ENCODE measurements at places on chromosomes 7 and 10. TPM values are rescaled to one million over a fixed set of nuclear protein-coding genes. Genes with fewer than 3 reads are reported as not detected.

The PNLIP gene
- not detected for total RNA-seq

DNA sequence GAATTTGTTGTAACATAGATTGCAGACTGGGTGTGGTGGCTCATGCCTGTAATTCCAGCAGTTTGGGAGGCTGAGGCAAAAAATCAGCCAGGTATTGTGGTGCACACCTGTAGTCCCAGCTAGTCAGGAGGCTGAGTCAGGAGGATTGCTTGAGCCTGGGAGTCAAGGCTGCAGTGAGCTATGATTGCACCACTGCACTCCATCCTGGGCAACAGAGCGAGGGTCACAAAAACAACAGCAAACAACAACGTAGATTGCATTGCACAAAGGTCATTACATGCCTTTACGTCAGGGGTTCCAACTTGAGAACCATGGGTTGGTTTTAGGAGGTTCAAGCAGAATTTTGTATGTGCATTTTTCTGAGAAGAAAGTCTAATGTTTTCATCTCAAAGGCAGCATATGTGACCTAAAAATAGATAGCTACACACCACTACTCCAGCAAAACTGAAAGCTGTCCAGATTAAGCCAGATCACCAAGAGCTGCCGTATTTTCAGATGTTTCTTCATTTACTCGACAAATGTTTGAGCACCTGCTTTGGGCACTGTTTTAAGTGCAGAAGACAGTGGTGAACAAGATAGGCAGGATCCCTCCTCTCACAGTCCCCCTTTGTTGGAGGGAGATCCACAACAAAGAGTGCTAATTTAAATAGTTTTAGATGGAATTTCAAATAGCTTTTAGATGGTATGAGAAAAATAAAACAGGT is 28.3 kb upstream of the CYP26C1 start:
- no peak for DNase-seq

DNA sequence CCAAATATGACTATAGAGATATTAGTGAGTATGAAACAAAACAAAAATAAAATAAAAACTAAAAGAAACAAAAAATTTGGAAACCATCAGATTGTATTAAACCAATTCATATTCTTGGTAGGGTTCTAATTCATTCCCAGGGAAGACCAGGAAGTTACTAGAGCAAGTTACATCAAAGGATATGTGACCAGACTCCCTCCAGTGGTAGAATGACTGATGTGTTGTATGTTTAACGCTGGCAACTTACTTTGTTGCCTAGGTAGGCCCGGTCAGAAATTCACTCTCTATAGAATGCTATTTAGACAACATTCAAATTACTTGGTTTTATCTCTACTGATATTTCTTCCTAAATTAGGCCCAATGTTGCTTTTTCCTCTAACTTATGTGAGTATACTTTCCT is 5.2 kb downstream of the PHYHIPL start:
- DNase-seq: peak; percentile 5

GRCh38 chr7:10940704-10941355 is 32.8 kb upstream of the PHF14 start:
- peak; percentile 8 for DNase-seq

DNA sequence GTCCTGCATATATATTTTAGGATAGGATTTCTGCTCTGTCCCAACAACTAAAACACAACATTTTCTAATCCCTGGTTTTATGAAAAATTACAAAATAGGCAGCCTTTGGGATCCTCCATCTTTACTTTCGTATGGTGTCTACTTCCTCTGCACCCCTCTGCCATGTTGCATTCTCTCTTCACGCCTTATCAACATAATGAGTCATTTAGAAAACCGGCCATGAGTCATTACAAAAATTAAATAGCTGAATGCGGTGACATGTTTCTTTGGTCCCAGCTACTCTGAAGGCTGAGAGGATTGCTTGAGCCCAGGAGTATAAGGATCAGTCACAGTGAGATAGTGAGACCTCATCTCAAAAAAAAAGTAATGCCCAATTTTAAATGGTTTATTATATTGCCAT is 148.1 kb upstream of the CELF2 start:
- no peak for DNase-seq

DNA sequence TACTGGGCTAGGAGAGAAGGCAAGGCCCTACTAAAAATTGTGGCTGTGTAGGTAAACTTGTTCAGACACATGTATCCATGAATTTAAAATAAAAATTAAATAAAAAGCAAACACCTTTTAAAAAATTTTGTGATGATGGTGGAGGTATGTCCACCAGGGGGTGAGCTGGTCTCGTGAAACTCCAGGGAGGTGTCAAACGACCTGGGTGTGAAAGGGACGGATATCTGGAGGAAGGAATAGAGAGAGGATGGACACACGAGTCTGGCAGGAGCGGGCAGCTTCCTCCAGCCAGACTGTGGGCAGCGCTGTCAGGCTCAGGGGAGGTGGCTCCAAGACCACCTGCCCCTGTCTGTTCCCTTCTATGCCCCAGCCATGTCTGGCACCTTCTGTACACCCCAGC is 34.8 kb upstream of the DMBT1 start:
- peak; percentile 45 for DNase-seq

GRCh38 chr7:53426145-53426750 is 390.8 kb downstream of the POM121L12 start:
- DNase-seq: no peak
